Cortex of kidney (tissue), 1 donor: ENCODE measurements at places on chromosomes 7 and 10.

GRCh38 chr7:76505168-76506080 is 4.9 kb upstream of the UPK3B start:
- DNase-seq: no peak

DNA sequence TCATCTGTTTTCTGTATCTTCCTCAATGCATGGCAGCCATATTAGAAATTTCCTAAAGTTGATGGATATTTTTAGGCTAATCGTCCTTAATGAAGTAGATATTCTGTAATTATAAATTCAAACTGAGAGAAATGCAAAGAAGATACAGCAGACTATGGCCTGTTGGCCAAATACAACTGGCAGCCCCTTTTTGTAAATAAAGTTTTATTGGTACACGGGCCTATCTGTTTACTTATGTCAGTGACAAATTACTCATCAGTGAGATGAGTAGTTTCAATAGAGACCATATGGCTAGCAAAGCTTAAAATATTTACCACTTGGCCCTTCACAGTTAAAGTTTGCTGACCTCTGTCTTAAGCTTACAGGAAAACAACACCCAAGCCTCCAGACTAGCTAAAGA is 112.3 kb downstream of the HTR7 start:
- no peak for DNase-seq

GRCh38 chr7:44847920-44848634 is at the start of gene H2AZ2:
TSS of gene H2AZ2 (minus strand) at chr7:44848087. CDS start at chr7:44847971, 116 bp downstream.
- DNase-seq: peak; percentile 75

- DNase-seq: no peak
Observed at GRCh38 chr10:63129888-63130287, 3.2 kb upstream of the NRBF2 start.

DNA sequence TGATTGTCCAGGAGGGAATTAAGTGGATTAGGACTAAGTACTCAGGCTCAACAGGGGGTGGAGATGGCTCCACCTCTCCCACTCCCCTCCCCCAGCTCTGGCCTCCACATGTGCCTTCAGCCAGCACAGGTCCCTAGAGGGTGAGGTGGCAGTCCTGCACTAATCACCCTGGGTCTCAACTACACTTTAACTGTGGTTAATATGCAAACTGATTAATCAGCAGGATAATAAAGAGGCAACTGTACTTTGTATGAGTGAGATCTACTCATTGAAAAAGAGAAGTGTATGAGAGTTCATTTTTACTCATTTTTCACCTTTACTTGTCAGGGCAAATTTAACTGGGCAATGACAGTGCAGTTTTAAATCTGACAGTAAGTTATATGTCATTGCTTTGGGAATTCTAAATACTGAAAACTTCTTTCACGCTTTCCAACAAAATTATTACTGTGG is 223.8 kb upstream of the CCDC6 start:
- no peak for DNase-seq

DNA sequence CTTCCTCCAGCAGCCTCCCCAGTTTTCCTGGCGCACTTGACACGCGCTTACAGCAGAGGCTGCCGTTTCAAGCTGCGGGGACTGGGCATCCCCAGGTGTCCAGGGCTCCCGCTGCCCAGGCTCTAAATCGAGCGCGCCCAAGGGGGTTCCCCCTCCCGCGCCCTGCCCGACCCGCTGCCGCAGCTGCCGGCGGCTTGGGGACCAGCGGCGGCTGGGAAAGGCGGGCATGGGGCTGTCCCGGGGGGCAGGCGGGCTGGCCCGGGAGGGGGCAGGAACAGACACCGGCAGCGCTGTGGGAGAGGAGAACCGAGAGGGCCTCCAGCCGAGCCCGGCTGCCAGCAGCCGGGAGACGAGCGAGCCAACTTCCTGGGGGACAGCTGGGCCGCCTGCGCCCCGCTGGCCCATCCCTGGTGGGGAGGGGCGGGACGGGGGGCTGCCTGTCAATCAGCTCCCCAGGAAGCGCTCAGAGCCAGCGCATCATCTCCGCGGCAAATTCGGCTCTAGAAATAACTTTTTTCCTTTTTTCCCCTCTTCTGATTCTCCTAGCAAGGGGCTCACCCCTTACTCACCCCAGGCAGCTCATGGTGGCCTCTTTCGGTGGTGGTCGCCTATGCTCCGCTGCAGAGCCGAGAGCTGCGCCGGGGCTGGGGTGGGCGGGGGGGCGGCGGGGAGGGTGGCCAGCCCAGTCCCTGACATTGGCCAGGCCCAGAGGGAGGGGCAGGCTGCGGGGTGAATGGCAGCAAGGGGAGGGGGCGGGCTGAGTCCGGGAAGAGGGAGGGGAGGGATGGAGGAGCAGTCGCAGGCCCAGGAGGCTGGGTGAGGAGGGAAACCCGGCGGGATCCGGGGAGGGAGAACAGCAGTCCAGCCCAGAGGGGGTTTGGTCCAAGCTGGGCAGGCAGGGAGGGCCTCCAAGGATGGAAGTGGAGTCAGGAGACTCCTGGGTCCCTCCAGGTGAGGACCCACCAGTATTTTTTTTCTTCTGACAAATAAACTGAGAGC is 14.7 kb downstream of the GRID2IP start:
- DNase-seq: no peak

GRCh38 chr7:91373111-91373800 is 109.0 kb downstream of the FZD1 start:
- DNase-seq: no peak

DNA sequence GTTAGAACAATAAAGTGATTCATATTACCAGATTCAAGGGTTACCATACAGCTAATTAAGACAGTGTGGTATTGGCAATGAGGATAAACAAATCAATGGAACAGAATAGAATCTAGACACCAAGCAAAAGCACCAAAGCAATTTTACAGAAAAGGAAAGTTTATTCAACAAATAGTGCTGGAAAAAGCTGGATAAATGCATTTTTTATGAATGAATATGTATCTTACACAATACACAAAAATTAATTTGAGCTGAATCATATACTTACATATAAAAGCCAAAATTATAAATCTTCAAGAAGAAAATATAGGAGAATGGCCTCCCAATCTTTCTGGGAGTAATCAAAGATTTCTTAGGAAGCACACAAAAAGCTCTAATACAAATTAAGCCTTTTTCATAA is 220.4 kb upstream of the PTN start:
- DNase-seq: no peak

- no peak for DNase-seq
Observed at GRCh38 chr7:127536741-127537140, 48.7 kb downstream of the GCC1 start.

DNA sequence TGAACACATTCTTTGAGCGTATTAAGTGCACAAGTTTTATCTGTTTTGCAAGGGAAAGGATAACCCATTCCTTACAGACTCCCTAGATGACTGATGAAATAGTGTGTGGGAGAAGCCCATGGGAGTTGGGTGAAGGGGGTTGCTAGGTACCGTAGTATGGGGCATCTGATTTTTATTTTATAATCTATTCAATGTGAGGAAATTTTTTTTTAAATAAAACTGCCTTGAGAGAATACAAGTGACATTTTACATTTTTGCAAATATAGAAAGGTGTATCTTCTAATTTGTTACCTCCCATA is 1.4 kb downstream of the BTAF1 start:
- no peak for DNase-seq

DNA sequence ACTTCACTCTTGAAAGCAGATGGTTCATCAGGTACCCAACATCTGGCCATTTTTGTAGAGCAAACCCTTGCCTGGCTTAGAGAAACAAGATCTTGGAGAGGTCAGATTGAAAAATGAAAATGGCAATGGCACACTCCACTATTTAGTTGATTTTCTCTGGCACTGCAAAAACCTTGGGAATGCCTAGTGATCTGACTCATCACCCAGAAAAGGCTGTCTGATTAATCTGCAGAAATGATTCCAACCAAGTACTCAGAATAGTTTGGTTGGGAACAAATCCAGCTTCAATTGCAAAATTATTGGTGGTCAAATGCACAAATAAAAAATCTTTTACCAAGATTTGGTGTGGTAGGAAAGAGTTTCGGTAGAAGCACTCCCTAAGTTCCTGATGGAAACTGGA is 351.2 kb downstream of the PHTF2 start:
- DNase-seq: no peak

GRCh38 chr7:45988405-45989057 is 67.5 kb upstream of the IGFBP3 start:
- no peak for DNase-seq

- no peak for DNase-seq
Observed at GRCh38 chr10:122307669-122308416, 36.7 kb downstream of the BTBD16 start.

GRCh38 chr7:65269150-65269856 is 104.4 kb upstream of the ZNF92 start:
- no peak for DNase-seq

GRCh38 chr10:6108631-6109443 is 20.0 kb downstream of the RBM17 start:
- no peak for DNase-seq

DNA sequence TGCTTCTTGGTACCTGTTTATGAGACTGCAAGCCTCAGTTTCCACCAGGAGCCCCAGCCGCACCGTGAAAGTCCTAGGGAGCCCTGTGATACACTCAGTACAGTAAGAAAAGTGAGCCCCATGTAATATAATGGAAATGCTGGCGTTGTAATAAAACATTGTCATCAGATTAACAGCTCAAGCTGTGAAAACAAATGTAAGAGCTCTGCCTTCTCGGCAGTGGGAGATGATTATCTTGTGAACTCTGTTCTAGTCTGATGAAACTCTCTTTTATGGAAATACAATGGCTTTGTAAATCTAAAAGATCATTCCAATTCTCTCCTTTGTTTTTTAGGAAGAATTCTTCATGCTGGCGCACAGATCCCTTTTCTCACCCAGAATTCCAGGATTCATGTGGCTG is 299.9 kb downstream of the ABCA13 start:
- no peak for DNase-seq

- DNase-seq: no peak
Observed at GRCh38 chr10:123554656-123555055, 111.5 kb upstream of the GPR26 start.

- DNase-seq: no peak
Observed at GRCh38 chr10:94677691-94678090, 5.8 kb upstream of the CYP2C18 start.

DNA sequence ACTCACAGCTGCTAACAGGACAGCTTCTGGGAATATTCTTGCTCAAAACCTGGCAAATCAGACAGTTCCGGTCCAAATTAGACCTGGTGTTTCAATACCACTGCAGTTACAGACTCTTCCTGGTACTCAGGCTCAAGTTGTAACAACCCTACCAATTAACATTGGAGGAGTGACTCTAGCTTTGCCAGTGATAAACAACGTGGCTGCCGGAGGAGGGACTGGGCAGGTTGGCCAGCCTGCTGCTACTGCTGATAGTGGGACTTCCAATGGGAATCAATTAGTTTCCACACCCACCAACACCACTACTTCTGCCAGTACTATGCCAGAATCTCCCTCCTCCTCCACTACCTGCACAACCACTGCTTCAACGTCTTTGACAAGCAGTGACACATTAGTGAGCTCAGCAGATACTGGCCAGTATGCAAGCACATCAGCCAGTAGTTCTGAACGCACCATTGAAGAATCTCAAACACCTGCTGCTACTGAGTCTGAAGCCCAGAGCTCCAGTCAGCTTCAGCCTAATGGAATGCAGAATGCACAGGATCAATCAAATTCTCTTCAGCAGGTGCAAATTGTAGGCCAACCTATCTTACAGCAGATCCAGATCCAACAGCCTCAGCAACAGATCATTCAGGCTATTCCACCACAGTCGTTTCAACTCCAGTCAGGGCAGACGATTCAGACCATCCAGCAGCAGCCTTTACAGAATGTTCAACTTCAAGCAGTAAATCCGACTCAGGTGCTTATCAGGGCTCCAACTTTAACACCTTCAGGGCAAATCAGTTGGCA is 2.1 kb downstream of the SP4 start:
- no peak for DNase-seq

- DNase-seq: no peak
Observed at GRCh38 chr10:116209781-116210180, 63.2 kb downstream of the GFRA1 start.

GRCh38 chr10:11205030-11205772 is 187.5 kb downstream of the CELF2 start:
- DNase-seq: no peak

DNA sequence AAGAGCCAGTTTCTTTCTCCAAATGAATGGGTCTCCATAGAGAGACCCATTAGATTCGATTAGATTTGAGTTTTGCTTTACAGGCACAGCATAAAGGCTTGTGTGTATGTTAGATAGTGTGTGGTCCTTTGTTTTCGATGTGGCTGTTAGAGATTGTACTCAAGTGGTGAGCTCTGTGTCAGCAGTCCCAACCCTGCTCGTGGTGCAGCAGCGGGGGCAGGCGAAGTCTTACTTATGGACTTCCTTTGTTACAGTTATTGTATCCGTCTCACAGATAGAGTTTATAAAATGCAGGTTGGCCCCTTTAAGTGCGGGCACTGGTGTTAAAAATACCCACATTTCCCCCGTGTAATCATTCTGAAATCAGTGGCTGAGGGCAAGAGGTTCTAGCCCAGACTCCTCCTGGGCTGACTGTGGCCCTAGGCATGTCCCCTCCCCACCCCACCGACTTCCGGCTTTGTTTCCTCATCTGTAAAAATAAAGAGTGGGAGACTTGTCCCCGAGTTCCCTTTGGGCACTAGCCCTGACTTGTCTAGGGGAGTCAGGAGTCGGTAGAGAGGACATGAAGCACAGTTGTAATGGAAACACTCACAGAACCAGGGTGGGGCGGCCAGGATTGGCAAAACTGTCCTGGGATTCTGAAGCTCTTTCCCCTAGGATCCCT is 28.6 kb downstream of the MTURN start:
- no peak for DNase-seq

- DNase-seq: no peak
Observed at GRCh38 chr10:14507176-14507575, 176.5 kb upstream of the FRMD4A start.

- no peak for DNase-seq
Observed at GRCh38 chr10:71695502-71696476, 23.8 kb downstream of the C10orf105 start.

- DNase-seq: no peak
Observed at GRCh38 chr10:78458983-78459638, 425.4 kb downstream of the RPS24 start.

GRCh38 chr7:5567790-5568189 is 144.2 kb upstream of the TNRC18 start:
- DNase-seq: no peak

GRCh38 chr10:89669985-89670384 is 24.9 kb upstream of the PANK1 start:
- no peak for DNase-seq

DNA sequence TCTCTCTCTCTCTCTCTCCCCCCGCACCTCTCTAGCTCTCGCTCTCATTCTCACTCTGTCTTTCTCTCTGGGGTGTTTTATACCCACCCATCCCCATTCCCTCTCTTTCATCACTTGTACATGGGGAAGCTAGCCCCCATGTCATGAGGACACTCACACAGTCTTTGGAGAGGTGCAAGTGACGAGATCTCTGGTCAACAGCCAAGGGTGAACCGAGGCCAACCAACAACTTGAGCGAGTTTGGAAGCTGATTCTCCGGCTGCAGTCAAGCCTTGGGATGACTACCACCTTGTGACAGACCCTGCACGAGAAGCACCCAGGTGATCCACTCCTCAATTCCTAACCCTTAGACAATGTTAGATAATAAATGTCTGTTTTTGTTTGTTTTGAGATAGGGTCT is 10.1 kb upstream of the KBTBD2 start:
- no peak for DNase-seq

GRCh38 chr10:119309423-119309770 is 102.0 kb downstream of the GRK5 start:
- no peak for DNase-seq

- no peak for DNase-seq
Observed at GRCh38 chr7:55723621-55723941, 139.0 kb downstream of the SEPTIN14 start.

GRCh38 chr7:2934211-2934731 is 90.2 kb upstream of the GNA12 start:
- DNase-seq: no peak
